ENCODE measurements at places on chromosomes 12 and 14. TPM values are rescaled to one million over a fixed set of nuclear protein-coding genes. Genes with fewer than 3 reads are reported as not detected.

Gene FGF6
- total RNA-seq = not detected

Gene SIX4
- total RNA-seq = 0.64 TPM

Gene DLK1
- not detected for total RNA-seq

Gene LTB4R
- 83.1 TPM for total RNA-seq

Gene OAS2
- 4.2 TPM for total RNA-seq

Gene RASAL1
- 19.8 TPM for total RNA-seq

Gene SLC7A7
- 2.2 TPM for total RNA-seq

Gene P2RX2
- not detected for total RNA-seq

Gene POU6F1
- 17.3 TPM for total RNA-seq

Gene MVK
- total RNA-seq = 38.4 TPM

Gene RPS6KL1
- 0.86 TPM for total RNA-seq

Gene KRT74
- total RNA-seq = 44.4 TPM

Gene MIP
- total RNA-seq = not detected

Gene OTX2
- not detected for total RNA-seq

Gene SLC2A13
- 12.8 TPM for total RNA-seq

Gene FSCB
- total RNA-seq = not detected

Gene REP15
- 0.99 TPM for total RNA-seq

Gene DNAJC22
- 0.62 TPM for total RNA-seq

Gene BHLHE41
- total RNA-seq = 4.8 TPM

Gene LUM
- total RNA-seq = 16.8 TPM

Gene LYZ
- total RNA-seq = 2.5 TPM

Gene POTEM
- not detected for total RNA-seq

Gene GPX2
- total RNA-seq = 65.0 TPM

Gene SERPINA10
- 0.24 TPM for total RNA-seq

Gene CMA1
- not detected for total RNA-seq

Gene ASCL1
- not detected for total RNA-seq

Gene KRT83
- 33.9 TPM for total RNA-seq

Gene DBX2
- total RNA-seq = not detected

Gene MYF5
- total RNA-seq = not detected

Gene TC2N
- total RNA-seq = 28.0 TPM

Gene RNASE3
- not detected for total RNA-seq

Gene GLS2
- 7.9 TPM for total RNA-seq

Gene FAM181A
- total RNA-seq = not detected

Gene RNF212B
- total RNA-seq = not detected

Gene KCNH5
- 0.79 TPM for total RNA-seq

Gene MAP1LC3B2
- 13.9 TPM for total RNA-seq

Gene SYCP3
- not detected for total RNA-seq

Gene PLEKHH1
- 15.3 TPM for total RNA-seq

Gene MIS18BP1
- 27.6 TPM for total RNA-seq

Gene OAS1
- total RNA-seq = 20.6 TPM

Gene RD3L
- total RNA-seq = not detected

Gene IL31
- total RNA-seq = not detected

Gene KRT7
- total RNA-seq = 176 TPM

Gene CD9
- 422 TPM for total RNA-seq

Gene POC1B
- 28.2 TPM for total RNA-seq

Gene KRT80
- 174 TPM for total RNA-seq

Gene TCL1A
- not detected for total RNA-seq

Gene HCAR3
- total RNA-seq = 19.1 TPM

Gene ORMDL2
- 19.7 TPM for total RNA-seq

Gene CIROP
- total RNA-seq = not detected

Gene PHETA1
- total RNA-seq = 15.9 TPM

Gene INSM2
- total RNA-seq = not detected

Gene REM2
- total RNA-seq = 0.96 TPM

Gene PGF
- total RNA-seq = 10.5 TPM

Gene PHC1
- 26.5 TPM for total RNA-seq

Gene SERPINA12
- total RNA-seq = 486 TPM
